ENCODE measurements at places on chromosomes 5 and 9.
A peak's percentile ranks its signal among the peaks of the same experiment; 100 is the strongest.

DNA sequence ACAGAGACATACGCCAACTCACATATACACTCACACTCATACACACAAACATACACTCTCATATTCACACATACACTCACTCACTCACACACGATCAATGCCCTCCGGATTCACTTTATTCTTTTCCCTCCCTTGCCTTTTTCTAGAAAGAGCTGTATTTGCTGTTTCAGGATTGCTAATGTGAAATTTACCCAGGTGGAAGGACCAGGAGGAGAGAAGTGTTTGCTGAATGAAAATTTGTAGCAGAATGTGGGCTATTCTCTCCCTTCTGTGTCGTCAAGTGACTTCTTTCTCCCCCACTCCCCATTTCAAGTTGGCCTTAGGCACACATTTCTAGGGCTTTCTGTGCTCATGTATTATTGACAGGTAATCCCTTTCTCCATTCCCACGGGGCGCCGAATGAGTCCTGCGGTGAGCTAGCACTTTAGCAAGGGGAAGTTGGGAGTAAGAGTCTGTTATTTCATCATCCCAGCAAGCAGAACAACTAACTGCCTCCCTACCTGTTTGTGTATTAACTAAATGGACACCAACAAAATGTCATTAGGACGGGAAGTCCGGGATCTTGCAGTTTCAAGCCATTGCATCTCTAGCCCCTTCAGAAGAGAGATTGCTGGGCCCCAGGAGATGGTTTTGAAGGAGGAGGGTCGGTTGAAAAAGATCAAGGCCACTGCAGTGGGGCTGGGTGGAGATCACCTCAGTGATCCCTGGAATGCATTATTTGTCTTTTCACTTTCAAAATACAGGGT, 97.1 kb upstream of the TAF11L2 start:
- no peak for DNase-seq

DNA sequence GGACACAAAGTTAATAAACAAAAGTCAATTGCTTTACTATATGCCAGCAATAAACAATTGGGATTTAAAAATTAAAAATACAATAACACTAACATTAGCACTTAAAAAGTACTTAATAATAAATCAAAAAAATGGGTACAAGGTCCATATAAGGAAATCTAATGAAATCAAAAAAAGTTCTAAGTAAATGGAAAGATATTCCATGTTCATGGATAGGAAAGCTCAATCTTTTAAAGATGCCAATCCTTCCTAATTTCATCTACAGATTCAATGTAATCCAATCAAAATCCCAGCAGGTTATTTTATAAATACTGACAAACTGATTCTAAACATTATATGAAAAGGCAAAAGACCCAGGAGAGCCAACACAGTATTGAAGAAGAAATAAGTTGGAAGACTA, 41.9 kb downstream of the BTNL9 start:
- DNase-seq: no peak

- no peak for DNase-seq
Observed at GRCh38 chr9:114958021-114958843, 27.8 kb upstream of the TNFSF8 start.

- DNase-seq: no peak
Observed at GRCh38 chr9:4923580-4924544, 61.2 kb upstream of the JAK2 start.

GRCh38 chr9:113912816-113913215, 36.7 kb downstream of the ZNF618 start:
- no peak for DNase-seq

- no peak for DNase-seq
Observed at GRCh38 chr5:31767335-31768031, 128.6 kb downstream of the PDZD2 start.

GRCh38 chr5:33639474-33639873, 198.7 kb downstream of the TARS1 start:
- DNase-seq: no peak

DNA sequence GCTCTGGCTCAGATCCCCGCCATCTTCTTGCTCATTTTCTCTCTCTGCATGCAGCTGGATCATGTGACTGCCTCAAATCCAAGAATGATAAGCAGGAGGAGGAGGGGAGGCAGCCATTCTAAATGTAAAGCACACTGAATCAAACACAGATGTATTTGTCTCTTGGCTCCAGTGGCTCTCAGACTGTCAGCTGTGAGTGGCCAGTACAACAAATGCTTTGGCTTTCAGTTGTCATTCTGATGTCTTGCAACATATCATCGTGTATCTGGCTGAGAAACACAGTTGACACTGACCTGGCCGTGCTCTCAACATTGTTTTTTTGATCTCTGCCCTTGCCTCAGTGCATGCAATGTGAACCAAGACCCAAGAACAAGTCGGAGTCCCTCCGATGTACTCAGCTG, 233.1 kb downstream of the ADAMTSL1 start:
- no peak for DNase-seq

- DNase-seq: no peak
Observed at GRCh38 chr5:98102936-98103335, 670.5 kb upstream of the RGMB start.

DNA sequence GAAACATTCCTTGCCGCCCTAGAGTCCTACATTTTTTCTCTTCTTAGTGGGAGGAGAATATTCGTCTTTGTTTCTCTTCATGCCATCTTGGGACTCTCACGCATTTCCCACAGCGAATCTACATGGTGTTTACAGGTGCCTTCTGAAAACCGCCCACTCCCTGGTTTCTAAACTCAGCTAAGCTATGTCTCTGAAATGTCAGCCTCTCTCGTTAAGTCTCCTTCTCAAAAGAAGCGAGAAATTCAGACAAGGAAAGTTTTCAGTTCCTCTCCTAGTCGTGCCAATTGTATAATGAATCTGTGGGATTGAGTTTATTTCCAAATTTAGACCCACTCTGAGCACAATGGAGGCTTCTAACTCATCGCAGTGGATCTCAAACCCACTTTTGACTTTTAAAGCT, 186.8 kb upstream of the NFIB start:
- DNase-seq: no peak

DNA sequence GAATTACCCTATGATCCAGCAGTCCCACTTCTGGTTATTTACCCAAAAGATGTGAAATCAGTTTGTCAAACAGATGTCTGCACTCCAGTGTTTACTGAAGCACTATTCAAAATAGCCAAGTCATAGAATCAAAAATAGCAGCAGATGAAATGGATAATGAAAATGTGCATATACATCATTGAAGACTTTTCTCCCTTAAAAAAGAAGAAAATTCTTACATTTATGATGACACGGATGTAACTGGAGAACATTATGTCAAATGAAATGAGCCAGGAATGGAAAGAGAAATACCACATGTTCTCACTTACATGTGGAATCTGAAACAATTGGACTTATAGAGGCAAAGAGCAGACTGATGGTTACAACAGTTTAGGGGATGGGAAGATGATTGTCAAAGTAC, 21.5 kb upstream of the PLEKHG4B start:
- no peak for DNase-seq

DNA sequence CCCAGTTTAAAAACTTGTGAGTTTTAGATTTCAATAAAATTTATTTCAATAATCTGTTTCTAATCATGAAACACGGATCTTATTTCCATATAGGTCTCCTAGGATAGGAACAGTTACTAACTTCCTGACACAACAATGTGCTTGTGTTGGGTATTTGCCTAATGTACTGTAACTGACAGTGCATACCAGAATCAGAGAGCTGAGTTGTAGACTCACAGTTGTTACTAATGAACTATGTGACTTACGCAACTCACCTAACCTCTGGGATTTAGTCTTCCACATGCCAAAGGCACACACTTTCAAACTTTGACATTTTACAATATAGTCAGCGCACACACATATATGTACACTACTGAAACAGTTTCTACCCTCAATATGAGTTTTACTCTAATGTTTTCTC, 77.7 kb downstream of the HOMER1 start:
- no peak for DNase-seq

DNA sequence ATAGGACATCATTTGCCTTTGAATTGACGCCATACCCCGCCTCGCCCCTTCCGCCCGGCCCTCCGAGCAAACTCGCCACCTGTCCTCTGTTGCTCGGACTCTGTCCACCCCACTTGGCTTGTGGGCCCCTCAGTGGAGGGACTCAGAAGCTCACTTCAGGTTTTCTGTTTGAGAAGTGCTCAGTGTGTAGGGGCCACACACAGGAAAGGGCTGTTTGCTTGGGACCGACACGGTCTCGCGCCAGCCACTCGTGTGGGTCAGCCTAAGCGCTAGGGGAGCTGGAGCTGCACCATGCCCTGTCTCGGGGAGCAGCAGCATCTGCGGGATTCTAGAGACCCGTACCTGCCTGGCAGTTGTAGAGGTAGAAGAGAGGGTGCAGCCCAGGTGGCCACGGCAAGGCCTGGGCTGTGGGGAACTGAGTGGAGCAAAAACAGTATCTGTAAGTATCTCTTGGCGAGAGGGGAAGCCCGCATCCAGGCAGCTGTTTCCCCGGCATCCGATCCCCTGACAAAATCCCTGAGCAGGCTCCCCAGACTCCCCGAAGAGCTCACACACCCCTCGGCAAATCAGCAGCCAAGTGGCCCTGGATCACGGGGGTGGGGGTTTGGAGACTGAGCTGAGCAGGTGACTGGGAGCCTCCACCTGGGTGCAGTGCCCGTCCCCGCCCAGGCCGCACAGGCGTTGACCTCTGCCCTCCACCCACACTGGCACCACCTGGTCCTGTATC, 52.2 kb downstream of the COL5A1 start:
- DNase-seq: no peak

GRCh38 chr5:3509290-3509689, 86.3 kb upstream of the IRX1 start:
- DNase-seq: no peak

- no peak for DNase-seq
Observed at GRCh38 chr9:131400627-131401026, 6.7 kb downstream of the PRRC2B start.

DNA sequence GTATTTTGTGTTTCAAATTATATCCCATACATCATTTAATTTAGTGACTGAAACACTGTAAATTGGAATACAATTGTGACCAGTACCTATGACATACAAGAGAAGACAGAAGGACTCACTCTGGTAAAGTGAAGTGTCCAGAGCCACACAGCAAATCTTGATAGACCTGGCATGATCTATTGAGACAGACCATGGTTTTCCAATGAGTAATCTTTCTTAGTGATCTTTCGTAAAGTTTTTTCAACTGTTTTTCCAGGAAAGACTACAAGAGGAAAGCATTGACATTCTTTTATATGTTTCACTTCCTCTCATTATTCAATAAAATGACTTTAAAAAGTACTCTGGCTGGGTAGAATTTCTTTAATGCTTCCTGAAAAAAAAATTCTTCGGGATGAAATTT, 43.3 kb upstream of the ALDH1A1 start:
- no peak for DNase-seq

- DNase-seq: no peak
Observed at GRCh38 chr9:100088202-100088601, 10.6 kb downstream of the ERP44 start.

DNA sequence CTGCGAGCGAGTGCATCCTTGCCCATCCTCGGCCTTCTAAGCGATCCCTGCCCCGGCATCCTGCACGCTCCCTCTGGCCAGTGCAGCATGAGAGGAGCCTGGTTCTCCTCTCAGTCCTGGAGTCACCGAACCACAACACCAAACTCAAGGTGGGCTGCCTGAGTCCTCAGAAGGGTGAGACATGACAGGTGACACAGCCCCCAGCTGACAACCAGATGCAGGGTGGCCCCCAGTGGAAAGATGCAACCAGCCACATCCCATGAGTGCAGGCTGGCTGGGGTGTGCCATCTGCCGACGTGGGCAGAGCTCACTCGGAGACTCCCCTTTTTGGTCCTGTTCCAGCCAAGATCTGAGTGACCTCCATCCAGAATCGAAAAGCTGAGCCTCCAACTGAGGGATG, 58.4 kb downstream of the COL23A1 start:
- DNase-seq: no peak

DNA sequence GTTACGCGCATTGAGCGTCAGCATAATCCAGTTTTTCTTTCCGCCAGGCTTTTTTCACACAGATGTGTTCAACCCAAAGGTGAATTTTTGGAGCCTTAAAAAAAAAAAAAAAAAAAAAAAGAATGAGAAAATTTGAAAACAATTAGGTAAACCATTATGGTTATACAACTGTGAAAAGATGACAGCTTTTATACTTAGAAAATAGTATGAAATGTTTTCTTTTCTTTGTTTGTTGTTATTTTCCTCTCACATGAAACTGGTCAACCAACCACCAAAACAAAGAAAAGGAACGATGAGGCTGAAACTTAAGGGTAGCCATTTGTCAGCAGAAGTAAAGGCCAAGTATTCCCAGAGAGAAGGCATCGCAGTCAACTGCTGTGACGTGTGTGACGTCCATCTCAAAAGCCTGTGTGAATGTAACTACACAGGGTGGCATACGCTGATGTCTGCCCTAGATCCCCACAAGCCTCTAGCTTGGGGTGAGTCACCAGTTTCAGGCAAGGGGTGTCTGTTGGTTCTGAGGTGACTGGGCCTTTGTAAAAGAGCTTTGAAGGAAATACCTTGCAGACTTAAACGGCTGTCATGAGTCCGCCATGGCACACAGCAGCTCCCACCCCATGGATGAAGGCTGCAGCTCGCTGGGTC, 182.9 kb downstream of the AOPEP start:
- DNase-seq: no peak

DNA sequence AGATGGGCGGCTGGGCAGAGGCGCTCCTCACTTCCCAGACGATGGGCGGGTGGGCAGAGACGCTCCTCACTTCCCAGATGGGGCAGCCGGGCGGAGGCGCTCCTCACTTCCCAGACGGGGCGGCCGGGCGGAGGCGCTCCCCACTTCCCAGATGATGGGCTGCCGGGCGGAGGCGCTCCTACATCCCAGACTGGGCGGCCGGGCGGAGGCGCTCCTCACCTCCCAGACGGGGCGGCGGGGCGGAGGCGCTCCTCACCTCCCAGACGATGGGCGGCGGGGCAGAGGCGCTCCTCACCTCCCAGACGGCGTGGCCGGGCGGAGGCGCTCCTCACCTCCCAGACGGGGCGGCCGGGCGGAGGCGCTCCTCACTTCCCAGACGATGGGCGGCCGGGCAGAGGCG, 140.2 kb downstream of the WDR70 start:
- no peak for DNase-seq

DNA sequence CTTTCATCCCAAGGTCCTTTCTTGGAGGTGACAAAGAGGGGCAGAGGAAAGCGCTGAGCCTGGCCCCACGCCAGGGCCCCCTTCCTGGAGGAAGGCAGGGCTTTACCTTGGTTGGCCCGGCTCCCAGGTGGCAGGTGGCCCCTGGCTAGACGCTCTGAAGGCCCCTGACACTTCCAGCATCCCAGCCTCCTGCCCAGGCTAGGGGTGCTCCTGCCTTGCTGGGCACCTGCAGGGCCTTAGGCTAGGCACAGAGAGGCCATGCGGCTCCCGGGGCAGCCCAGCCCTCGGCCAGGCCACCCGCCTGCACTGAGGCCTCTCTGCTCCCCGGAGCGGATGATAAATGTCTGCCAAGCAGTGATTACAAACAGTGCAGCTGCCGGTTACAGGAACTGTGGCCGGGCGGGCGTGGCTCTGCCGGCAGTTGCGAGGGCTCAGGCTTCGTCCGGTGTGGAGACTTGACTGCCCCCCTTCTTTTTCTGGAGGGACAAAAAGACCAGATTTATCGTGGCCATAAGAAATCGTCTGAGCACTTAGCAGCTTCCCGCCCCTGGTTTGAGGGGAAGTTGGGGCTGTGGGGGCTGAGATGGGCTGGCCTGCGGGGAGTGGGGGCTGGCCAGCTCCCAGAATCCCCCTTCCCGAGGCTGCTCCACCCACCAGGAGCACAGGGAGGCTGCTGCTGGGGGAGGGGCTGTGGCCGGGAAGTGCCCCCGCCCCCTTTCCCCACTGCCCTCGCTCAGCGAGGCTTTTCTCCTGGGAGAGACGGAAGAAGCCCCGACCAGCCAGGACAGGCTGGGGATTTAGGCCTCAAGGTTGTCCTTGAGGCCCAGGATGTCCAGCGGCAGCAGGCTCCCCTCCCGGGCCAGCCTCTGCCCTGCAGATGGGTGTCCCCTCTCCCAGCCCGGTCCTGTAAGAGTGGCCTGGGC, 31.6 kb upstream of the UBAC1 start:
- DNase-seq: peak; percentile 30

All from NCI-H526 treated with DMSO at 0.1 percent for 48 hours (cell line).